ENCODE measurements at places on chromosomes 1 and 21. TPM values are rescaled to one million over a fixed set of nuclear protein-coding genes. Genes with fewer than 3 reads are reported as not detected.
A peak's percentile ranks its signal among the peaks of the same experiment; 100 is the strongest.

The DNAJC28 gene
- 1.2 TPM for total RNA-seq

- DNase-seq, result no peak
Observed at GRCh38 chr1:158563853-158564252, 6.5 kb downstream of the OR6P1 start.

DNA sequence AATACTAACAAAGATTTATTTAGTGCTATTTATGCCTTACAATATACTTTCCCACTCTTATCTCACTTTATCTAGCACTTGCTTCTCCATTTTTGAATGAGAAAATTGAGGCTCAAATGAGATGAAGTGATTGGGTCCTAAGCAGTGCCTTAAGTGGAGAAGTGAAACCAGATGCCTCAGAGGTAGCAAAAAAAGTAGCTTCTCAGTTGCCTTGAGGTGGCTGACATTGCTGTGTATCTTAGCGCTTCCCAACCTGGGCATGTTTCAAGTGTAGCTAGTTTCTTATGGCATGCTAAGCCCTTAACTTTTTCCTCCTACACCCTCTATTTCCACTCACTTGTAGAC lies 390.4 kb downstream of the OMA1 start:
- DNase-seq, result no peak

DNA sequence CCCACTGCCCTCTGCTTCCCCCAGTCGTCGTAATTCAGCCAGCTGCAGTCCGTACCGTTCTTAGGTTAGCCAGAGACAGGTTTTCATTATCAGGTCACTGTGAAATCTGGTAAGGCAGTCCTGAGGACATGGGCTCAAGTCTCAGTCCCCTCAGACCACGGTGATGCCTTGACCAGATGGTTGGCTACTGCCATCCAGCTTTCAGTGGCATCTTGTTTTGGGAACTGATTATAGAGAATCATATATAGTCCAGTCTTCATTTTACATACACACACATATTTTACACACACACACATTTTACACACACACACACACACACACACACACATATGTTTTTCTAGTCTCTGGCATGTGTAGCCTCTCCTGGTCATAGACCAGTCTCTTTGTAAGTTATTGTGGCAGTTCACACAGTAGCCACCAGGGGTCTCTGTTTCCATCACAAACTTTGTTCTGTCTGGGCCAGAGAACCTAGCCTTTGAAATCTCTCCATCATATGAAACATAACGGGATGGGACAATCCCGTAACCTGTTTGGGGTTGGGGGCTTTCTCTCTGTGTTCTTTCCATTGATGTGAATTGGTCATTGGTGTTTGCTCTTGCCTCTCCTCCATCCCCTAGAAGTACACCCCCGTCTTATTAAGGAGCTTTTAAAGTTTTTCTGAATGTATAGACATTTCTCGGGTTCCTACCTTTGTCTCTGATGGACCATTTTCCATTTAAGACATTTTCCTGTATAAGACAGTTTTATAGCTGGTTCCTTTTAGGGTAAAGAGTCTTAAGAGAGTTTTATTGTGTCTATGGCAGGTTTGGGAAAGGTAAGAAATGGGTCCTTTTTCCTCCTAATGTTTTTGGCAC lies 8.4 kb upstream of the IKBKE start:
- peak; percentile 53 for DNase-seq

DNA sequence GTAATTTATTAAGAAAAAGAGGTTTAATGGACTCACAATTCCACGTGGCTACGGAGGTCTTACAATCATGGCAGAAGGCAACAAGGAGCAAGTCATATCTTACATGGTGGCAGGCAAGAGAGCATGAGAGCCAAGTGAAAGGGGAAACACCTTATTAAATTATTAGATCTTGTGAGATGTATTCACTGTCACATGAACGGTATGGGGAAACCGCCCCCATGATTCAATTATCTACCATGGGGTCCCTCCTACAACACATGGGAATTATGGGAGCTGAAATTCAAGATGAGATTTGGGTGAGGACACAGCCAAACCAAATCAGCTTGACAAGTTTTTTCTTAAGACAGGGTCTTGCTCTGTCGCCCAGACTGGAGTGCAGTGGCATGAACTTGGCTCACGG lies 14.3 kb downstream of the DAP3 start:
- no peak for DNase-seq

DNA sequence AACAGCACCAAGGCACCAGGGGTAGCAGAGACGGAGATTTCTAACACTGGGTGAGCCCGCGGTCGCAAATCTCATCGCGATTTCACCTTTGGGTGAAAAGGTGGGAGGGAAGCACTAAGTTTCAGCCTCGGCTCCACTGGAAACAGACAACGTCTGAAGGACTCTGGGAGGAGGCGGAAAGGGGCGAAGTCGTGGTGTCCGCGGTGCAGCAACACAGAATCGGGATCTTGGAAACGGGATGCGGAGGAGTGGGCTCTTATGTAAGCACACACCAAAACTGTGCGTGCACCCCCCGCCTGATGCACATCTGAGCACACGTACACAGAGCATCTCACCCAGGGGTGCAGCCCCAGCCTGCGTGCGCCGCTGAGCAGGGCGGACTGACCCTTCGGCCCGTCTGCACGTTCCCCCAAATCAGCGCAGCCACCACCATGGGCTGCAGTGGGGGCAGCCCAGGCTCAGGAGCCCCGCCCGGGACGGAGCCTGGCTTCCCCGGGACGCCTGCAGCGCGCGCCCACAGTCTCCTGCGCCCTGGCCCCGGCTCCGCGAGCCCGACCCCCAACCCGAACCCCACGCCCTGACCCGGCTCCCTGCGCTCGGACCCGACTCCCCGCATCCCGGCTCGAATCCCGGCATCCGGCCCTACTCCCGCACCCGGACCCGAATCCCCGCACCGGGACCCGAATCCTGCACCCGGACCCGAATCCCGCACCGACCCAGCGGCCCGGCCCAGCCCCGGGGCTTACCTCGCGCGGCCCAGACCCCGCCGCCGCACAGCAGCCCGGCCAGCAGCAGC lies 670 bp downstream of the CLSTN1 start:
- no peak for DNase-seq

GRCh38 chr1:23481026-23481597 lies 2.9 kb downstream of the ASAP3 start:
- no peak for DNase-seq
